ENCODE measurements at places on chromosomes 1 and 21.

DNA sequence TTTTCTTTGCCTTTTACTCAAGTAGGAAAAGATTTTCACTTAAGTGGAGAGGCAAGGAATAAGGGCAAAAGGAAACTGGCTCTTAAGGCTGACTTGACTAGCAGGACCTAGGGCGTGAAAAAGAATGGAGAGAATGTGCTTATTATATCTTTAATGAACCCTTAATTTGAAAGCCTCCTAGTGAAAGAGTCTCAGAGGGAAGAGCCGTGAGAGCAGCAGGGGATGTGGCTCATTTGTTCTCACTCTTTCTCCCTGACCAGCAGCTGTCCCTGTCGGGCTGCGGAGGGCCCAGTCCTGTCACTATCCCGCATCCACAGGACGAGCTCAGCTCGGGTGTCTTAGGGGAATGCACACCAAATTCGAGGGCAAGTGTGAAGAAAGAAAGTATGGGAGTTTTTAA is 180.1 kb downstream of the EDEM3 start:
- DNase-seq, result no peak

DNA sequence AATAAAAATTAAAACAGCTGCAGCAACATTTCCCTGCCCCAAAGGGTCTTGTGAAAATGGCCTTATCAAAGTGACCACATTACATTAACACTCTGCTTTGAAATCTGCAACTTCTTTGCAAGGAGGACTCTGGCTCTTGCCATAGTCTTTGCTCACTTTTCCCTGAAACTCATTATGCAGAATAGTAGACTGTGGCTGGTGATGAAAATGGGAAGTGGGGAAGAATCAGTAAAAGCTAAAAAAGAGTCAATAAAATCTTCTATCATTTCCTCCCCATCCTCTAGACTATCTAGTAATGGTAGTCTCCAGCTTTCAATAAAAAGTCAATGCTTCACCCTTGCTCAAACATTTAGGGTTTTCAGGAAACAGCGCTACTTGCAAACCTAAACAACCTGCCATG is 18.6 kb upstream of the NUP133 start:
- no peak for DNase-seq

- no peak for DNase-seq
Measured at GRCh38 chr1:199352351-199352750, 675.2 kb upstream of the NR5A2 start.

GRCh38 chr1:30695439-30695841 is 27.9 kb downstream of the MATN1 start:
- DNase-seq, result no peak

DNA sequence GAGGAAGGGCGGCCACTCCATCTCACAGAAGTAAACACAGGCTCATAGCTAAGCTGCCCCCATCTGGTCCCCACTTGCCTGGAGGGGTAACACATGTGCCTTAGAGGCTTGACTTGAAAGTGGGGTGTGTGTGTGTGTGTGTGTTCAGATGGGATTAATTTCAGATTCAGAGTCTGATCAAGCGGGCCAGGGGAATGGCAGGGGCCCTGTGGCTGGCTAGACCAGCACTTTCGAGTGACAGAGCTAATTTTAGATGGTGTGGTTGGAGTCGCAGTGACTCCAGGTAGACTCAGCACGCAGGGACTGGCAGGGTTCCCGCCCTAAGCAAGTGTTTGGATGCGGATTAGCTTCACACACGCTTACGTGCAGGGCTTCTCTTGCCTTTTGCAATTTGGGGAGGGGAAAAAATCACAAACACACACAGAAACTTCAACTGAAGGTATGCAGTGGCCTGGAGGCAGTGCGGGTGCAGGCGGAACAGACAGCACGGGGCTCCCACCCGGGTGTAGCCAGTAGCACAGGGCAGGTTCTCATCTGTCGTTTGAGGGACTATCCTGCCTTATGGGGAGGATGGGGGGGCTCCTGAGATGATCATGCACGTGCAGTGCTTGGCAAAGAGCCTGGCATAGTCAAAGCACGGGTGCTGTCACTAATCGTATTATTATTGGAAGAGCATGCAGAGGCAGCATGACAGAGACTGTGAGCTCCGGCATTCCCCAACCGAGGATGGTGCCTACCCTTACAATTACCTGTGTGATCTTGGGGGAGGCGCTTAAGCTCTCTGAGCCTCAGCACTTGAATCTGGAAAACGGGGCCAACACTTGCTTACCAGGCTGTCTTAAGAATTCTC is 1.3 kb downstream of the EDN2 start:
- DNase-seq, result no peak

GRCh38 chr1:85584923-85585322 is 4.4 kb downstream of the CCN1 start:
- no peak for DNase-seq

DNA sequence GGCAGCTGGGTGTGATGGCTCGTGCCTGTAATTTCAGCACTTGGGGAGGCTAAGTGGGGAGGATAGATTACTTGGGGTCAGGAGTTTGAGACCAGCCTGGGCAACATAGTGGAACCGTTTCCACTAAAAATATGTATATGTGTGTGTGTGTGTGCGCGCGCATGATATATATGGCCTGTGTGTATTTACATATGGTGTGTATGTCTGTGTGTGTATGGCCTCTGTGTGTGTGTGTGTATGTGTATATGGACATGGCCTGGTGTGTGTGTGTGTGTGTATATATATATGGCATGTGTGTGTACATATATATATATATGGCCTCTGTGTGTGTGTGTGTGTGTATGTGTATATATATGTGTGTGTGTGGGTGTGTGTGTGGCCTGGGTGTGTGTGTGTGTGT is 16.0 kb upstream of the SLC2A7 start:
- DNase-seq, result no peak

- DNase-seq, result no peak
Measured at GRCh38 chr1:183670169-183670568, 17.1 kb upstream of the APOBEC4 start.

DNA sequence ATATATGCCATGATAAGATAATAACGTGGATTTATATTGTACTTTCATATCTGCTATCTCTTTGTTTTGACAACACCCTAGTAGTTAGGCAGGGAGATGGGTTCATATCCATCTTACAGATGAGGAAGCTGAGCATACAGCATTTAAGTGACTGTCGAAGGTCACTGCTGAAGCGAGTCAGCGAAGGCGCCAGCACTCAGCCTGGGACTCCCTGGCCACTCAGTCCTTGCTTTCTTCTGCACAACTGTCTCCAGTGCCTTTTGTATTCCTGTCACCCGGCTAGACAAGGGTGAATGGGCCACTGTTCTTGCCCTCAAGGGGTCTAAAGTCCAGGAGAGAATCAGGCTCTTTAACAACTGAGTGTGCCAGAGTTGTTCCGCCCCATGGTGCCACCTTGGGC is 3.1 kb downstream of the ARHGEF10L start:
- no peak for DNase-seq

DNA sequence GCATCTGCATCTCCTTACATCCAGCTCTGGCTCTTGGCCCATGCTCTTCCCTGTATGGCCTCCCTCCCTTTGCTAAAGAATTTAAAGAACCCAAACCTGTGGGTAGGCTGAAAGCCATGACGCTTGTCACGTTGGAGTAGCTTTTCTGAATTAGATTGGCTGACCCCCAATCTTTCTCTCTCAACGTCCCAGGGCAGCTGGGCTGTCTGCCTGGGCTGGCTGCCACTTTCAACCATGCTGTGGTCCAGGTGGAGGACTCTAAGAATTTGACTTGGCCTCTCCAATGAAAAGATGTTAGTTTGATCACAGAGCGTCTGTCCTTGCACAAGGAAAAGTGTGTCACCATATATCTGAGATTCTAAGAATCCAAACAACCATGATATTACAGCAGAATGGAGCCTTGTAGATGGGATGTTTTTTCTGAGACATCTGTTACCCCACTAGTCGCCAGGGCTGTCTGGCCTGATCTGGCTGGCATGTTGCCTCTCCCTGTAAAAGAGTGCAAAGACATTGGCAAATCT is 6.5 kb upstream of the IGSF3 start:
- DNase-seq, result no peak

DNA sequence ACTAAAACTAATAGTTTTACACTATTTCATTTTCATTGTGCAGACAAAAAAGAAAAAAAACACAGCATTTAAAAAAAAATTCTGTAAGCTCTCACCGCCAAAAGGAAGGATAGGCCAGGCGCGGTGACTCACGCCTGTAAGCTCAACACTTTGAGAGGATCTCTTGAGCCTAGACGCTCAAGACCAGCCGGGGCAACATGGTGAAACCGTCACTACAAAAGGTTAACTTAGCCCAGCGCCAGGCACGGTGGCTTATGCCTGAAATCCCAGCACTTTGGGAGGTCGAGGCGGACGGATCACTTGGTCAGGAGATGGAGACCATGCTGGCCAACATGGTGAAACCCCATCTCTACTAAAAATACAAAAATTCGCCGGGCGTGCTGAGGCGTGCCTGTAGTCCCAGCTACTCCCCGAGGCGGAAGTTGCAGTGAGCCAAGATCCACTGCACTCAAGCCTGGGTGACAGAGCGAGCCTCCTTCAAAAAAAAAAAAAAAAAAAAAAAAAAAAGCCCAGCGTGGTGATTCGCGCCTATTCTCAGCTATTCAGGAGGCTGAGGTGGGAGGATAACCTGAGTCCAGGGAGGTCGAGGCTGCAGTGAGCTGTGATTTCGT is 14.3 kb upstream of the SPEN start:
- DNase-seq, result peak; percentile 60

GRCh38 chr1:182674346-182675246 is 9.8 kb downstream of the RGS8 start:
- DNase-seq, result no peak

DNA sequence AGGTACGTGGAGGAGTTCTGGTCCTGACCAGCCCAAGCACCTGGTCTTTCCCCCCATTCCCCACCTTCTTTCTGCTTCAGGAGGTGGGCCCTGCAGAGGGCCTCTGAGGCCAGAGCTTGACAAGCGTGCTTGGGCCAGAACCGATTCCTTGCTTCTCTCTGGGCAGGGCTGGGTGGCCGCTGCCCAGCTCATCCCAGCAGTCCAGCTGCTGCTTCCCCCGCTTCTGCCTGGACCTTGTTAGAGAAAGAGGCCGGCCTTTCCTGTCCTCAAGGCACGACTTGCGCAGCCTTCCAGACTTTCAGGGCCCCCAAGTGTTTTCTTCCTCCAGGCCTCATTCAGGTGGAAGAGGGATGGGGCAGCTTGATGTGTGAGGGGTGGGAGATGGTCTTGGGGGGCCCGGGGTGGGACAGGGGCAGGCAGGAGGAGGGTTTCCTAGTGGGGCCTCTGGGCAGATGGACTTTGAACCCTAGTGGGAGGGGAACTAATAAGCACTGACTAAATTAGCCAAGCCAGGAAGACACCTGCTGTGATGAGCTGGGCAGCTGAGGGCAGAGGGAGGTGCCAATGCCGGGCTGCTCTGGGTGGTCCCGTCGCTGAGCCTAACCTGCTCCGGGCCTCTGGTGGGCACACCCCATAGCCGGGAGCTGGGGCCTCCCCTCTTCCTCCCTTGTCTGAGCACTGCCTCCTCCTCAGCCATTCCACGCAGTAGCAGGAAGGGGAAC is 36.5 kb downstream of the ARHGEF10L start:
- DNase-seq, result no peak

DNA sequence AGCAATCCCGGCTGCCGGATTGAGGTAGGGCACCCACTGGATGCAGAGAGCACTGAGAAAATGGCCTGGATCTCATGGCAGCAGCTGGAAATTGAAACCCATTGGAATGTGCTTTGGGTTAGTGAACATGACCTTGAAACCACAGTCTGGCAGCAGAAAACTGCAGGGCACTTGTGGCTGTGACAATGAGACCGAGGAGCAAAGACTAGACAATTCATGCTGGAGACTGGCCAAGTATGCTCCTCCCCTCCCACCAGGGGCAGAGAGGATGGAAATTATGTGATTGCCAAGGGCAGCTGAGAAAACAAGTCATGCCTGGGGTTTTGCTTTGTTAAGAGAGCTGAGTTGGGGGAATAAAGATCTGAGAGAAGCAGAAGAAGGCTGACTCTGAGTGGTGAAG is 60.7 kb downstream of the ZNF697 start:
- DNase-seq, result no peak

- no peak for DNase-seq
Measured at GRCh38 chr1:226984521-226985238, 44.6 kb downstream of the COQ8A start.

DNA sequence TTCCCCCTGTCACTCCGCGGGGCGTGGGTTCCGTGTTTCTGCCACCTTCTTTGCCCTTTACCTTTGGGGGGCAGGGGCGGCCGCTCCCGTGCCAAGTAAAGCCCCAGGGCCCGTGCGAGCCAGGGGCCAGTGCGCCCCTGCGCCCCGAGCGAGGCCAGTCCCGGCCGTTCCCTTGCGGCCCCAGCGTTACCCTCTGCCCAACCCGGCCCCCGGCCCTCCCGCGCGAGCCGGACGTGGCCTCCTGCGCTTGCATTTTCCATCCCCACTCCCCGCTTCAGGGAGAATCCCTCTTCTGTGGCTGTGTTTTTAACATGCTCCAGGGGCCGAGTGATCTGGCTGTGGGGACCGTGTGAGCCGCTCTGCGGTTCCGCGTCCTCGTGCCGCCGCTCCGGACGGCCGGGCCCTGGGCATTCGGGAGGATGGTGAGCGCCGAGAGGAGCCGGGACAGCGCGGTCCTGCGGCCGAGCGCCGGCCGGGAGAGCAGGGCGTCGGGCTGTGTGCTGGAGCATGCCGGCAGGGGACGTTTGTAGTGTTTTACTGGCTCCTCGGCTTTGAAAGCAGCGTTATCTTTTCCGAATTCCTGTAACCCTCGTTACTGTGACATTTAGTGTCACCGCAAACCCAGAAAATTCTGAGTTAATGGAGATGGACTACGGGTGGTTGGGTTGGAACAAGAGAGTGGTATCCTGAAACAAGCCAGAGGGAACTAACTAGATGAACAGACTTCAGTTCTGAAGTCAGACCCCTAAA is 1.0 kb downstream of the GALNT2 start:
- peak; percentile 37 for DNase-seq

GRCh38 chr1:77538956-77539518 is 143.4 kb downstream of the ZZZ3 start:
- no peak for DNase-seq

- peak; percentile 73 for DNase-seq
Measured at GRCh38 chr1:75134647-75135572, 722 bp downstream of the LHX8 start.

- DNase-seq, result no peak
Measured at GRCh38 chr1:7509598-7509997, 261.5 kb upstream of the VAMP3 start.

DNA sequence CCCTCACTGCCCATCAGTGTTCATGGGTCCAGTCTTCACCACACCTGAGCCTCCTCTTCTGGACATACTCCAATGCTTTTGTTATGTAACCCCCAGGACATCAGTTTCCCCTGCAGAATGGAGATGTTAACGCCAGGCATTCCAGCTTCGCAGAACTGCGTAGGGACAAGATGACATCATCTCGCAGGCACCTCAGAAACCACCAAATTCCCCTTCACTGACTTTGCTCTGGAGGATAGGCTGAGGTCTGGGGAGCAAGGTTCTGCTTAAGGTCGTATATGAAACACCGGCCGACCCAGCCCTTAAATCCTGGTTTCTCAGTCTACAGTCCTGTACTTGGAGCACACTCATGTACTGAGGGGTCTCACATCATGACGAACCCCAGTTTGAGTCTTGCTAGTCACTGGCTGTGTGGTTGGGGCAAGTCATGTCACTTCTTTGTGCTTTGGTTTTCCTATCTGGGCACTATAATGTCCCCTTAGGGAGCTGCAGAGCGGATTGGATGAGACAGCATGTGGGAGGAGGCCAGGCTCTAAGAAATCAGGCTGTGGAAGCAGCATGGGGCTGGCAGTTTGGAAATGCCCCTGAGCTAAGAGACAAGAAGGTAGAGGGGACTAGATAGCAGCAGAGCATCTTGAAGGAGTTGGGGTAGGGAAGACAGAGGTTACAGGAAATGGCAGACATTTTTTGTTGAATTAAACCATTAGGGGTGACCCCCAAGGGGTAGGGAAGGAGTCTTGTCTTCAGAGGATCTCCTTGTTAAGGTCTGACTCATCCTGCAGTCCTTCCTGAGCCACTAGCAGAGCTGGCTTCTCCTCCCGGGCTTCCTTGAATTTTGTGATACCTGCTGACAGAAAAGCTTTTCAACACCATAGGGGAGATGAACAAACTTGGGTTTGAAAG is 138.3 kb downstream of the FOXD2 start:
- no peak for DNase-seq
